ENCODE measurements at places on chromosomes 2 and 18. TPM values are rescaled to one million over a fixed set of nuclear protein-coding genes. Genes with fewer than 3 reads are reported as not detected.

DNA sequence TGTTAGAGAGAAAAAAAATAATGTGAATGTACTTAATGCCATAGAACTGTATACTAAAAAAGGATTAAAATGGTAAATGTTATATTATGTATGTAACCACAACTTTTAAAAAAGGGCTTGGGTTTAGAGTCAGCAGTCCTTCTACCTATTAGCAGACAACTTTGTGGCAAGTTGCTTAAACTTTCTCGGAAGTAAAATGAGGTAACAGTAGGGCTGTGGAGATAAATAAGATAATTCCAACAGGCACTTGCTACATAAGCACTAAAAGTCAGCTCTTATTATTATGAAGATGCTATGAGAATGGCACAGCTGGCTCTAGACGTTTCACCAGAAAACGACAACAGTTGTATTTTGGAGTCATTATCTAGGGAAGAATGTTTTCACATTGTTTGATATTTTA is 31.3 kb downstream of the AAK1 start:
- H3K27ac ChIP-seq = no peak overlapping the region
- no peaks in the 10 kb centered on the region for H3K36me3 ChIP-seq
- H3K27me3 ChIP-seq = no peaks in the 10 kb centered on the region
- H3K4me3 ChIP-seq = no peak overlapping the region

GRCh38 chr18:66558773-66559172 is 45.1 kb downstream of the CDH19 start:
- no peak for DNase-seq
- no peaks in the 10 kb centered on the region for H3K27me3 ChIP-seq
- no peak overlapping the region for H3K27ac ChIP-seq
- H3K4me1 ChIP-seq = no peaks in the 10 kb centered on the region

GRCh38 chr2:64681479-64681967 is 27.8 kb upstream of the SERTAD2 start:
- H3K4me3 ChIP-seq = no peak overlapping the region
- DNase-seq = no peak
- no peaks in the 10 kb centered on the region for H3K36me3 ChIP-seq
- no peaks in the 10 kb centered on the region for H3K27me3 ChIP-seq

APCDD1 gene
- total RNA-seq = 4.7 TPM

RNPEPL1 gene
- 38.0 TPM for total RNA-seq

ASB18 gene
- total RNA-seq = not detected

Data from endodermal cell (in vitro differentiated cells).